SHP77 treated with DMSO at 0.1 percent for 48 hours (cell line): ENCODE measurements at places on chromosomes 7 and 10.

DNA sequence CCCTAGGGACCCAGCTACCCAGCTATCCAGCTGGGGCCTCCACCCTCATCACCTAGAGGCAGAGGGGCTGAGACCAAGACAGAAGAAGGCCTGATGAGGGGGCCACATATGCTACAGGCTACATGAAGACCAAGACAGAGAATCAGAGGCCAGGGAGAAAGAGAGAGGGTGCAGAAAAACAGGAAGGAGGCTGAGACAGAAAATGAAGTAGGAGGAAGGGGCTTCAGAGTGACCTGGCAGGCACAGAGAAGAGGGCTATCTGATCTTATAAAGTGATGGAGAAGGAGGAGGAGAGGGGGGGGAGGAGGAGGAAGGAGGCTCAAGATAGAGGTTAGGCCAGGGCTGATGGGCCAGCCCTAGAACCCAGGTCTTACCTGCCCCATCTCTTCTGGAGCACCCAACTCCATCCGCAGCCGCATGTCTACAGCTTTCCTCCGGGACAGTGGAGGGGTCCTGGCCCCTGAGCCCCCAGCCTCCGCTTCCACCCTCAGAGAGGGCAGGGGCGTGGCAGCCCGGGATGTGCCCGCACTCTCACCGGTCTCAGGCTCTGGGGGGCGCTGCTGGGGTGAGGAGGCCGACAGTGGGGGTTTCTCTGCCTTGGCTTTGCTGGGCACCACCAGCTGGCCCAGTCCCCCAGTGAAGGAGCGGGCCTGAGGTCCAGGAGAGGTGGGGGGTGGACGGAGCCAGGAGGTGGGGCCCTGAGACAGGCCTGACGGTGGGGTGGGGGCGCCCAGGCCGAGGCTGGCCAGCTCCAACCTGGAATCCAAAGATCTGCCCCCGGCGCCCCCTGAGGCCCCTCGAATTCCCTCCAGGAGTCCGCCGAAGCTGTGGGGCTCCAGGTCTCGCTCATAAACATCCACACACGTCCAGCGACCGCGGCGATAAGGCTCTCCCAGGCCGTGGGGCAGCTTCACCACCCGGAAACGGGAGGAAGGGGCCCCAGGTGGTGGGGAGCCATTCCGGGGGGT is 1.8 kb downstream of the TSC22D4 start:
- DNase-seq: no peak

DNA sequence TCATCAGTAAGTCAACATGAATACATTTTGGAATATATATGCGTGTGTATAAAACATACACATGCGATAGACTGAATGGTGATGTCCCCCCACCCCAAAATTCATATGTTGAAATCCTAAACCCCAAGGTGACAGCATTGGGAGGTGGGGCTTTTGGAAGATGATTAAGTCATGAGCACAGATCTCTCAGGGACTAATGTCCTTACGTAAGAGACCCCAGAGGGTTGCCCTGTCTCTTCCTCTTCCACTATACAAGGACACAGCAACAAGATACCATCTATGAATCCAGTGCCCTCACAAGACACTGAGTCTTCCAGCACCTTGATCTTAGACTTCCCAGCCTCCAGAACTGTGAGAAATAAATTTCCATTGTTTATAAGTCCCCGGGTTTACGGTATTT is 22.5 kb downstream of the DRGX start:
- DNase-seq: no peak

- DNase-seq: no peak
Observed at GRCh38 chr7:39855325-39855674, 94.8 kb upstream of the CDK13 start.

GRCh38 chr10:106804992-106805582 is 359.4 kb downstream of the SORCS1 start:
- DNase-seq: no peak

- no peak for DNase-seq
Observed at GRCh38 chr10:69504576-69505250, 53.4 kb downstream of the TSPAN15 start.

- DNase-seq: no peak
Observed at GRCh38 chr10:123622381-123622780, 43.8 kb upstream of the GPR26 start.

- DNase-seq: peak; percentile 64
Observed at GRCh38 chr7:94655848-94656657, at the start of gene SGCE. TSS of gene SGCE (minus strand) at chr7:94656133. CDS start at chr7:94656098, 35 bp downstream.

DNA sequence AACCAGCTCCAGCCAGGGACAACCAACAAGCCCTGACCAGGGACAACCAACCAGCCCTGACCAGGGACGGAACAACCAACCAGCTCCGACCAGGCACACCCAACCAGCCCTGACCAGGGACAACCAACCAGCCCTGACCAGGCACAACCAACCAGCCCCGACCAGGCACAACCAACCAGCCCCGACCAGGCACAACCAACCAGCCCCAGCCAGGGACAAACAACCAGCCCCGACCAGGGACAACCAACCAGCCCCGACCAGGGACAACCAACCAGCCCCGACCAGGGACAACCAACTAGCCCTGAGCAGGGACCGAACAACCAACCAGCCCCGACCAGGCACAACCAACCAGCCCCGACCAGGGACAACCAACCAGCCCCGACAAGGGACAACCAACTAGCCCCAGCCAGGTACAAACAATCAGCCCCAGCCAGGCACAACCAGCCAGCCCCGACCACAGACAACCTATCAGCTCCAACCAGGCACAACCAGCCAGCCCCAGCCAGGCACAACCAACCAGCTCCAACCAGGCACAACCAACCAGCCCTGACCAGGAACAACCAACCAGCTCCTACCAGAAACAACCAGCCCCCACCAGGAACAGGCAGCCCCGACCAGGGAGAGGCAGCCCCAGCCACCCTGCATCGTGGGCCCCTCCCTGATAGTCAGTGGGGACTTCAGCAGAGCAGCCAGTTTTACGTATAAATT is 56.4 kb downstream of the PROSER2 start:
- no peak for DNase-seq

- no peak for DNase-seq
Observed at GRCh38 chr7:127177156-127177555, 75.6 kb downstream of the GRM8 start.

DNA sequence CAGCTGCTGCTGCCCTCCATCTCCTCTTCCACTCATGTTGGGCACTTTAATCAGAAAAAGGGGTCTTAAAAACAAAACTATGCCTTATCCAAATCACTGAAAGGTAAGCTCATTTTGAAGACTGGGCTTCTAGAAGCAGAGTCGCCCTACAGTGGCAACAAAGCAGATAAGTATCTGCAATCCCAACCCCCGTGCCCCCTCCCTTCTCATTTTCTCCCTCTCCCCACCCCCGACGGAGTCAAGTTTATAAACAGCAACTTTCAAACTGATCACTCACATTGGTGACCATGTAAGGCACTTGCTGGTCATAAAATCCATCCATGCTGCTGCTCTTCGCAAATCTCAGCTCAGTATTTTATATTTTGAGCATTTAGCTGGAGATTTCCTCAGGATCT is 738 bp downstream of the ETV1 start:
- DNase-seq: peak; percentile 85

- DNase-seq: no peak
Observed at GRCh38 chr10:58998924-58999713, 177.3 kb upstream of the PHYHIPL start.

- DNase-seq: no peak
Observed at GRCh38 chr10:110597476-110597875, 30.0 kb downstream of the SMC3 start.

DNA sequence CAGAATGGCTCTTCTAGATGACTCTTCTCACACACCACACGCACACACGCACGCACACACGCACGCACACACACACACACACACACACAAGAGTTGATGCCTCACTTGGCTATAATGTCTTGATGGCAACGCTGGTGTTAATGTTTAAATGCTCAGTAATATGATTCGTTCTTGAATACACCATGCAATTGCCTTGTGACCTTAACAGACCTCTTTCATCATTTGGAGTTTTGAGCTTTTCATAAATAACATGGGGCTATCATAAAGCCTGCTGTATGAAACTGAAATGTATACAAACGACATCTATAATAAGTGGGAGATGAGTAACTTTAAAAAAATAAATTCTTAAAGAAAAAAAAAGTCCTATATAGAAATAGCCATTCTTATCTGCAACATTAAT is 8.2 kb downstream of the JCAD start:
- no peak for DNase-seq

- DNase-seq: peak; percentile 42
Observed at GRCh38 chr10:45420453-45421192, 46.6 kb downstream of the ALOX5 start.
